Vagina (tissue), 2 donors: ENCODE measurements at places on chromosomes 3 and 15.

DNA sequence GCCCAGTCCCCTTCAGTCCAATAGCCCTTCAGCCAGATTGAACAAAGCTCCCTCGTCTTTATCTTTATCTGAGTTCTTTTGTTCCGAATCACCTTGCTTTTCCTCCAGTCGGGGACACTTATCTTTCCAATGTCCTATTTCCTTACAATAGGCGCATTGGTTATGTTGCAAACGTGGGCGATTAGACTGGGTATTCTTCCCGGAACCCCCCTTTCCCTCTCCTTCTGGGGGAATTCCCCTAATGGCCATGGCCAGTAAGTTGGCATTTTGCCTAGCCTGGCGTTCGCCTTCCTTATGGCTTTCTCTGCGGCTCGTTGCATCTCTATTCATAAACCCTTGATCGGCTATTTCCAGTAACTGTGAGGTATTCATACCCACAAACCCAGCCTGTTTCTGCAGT, 82.2 kb upstream of the VEPH1 start:
- no peak for DNase-seq

DNA sequence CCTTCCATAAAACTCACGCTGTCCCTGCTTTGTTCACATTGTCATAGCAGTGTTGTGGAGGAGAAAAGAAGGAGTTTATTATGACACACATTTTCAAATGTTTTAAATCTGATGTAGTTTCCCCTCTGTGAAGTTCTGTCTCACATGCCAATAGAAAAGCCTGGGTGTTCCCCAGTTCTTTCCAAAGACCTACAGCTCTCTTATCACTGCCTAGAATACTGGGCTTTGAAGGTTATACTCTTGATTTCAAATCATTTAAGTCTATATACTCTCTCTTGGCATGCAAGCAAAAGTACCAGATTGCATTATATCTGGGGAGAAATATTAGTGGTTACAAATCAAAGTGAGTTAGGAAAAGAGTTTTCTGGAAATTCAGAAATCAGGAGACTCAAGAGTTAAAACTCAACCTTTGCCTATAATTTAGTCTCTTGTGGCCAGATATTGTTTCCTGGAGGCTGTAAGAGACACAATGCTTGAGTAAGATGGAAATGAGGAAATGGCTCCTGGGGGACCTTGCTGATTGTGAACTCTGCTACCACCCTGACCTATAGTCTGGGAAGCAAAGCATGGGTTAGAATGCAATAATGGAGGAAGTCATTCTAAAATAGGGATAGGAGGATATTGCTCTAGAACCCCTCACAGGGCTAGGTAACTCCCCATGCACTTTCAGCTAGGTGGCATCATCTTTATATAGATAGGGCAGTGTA, 182.8 kb downstream of the KCNAB1 start:
- no peak for DNase-seq

GRCh38 chr15:38128341-38128781, 124.3 kb upstream of the SPRED1 start:
- DNase-seq = no peak

DNA sequence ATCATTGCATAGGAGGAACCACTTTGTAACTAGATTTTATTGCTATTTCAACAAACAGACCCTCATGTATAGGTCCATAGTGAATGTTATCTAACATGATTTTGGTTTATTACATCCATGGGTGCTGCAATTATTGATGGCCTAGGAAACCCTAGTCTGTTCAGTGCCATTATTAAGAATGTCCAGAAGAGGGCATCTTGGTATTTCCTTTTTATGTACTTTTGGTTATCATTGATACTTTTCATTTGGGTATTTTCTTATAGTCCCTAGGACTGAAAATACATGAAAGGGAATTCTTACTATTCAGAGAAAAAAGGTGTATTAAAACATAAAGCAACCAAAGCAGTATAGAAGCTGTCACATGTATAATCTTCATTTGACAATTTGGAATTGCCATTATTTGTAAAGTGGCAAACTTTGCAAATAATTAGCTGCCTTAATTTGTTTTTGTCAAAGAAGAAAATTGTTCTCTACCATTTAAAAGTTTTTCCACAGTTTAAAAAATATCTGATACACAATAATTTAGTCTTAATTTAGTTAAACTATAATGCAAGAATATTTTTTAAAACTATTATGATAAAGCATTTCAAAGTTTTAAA, 48.7 kb downstream of the CNOT10 start:
- DNase-seq = no peak

DNA sequence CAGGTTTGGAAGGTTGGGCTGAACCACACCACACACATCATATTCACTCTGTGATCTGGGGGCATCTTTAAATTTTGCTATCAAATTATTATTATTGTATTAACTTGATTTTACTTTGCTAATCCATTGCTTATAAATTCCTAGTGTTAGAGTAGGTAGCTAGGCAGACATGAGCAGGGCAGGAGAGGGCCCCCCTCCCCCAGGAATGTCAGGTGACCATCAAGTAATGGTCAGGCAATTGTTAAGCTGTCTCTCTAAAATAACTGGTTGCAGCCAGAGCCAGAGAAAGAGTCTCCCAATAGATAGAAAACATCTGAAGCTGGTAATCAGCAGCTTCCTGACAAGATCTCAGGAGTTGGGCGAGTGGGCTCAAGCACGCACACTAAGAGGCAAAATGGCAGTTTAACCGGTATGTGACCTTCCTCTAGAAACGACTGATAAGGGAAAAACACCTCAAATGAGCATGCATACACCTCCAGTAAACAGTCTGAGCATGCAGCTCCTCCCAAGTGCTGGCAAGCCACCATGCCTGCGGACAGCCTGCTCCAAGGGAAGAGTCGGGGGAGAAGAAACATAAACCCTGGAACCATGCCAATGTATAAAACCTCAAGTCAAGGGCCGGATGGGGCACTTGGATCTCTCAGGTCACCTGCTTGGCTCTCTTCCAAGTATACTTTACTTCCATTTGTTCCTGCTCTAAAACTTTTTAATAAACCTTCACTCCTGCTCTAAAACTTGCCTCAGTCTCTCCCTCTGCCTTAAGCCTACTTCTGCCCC, 3.1 kb upstream of the CXCR6 start:
- no peak for DNase-seq

- no peak for DNase-seq
Measured at GRCh38 chr3:171497468-171497867, 37.3 kb upstream of the TNIK start.

DNA sequence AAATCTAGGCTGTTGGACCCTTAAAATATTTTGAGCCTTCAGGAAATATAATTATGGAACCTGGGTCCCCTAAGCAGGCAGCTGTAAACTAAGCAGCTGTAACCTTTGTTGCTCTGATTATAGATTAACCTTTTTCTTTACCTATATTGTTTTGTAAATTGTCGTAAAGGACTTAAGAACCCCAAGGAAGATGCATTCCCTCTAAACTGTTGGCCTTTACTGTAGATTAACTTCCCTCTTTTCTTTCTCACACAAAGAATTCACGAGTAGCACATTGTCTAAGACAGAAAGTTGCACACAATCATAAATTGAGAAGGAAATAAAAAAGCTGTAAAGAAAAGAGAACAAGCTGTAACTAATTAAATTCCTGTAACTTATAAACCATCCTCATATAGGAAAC, 877.3 kb downstream of the ROBO2 start:
- no peak for DNase-seq

DNA sequence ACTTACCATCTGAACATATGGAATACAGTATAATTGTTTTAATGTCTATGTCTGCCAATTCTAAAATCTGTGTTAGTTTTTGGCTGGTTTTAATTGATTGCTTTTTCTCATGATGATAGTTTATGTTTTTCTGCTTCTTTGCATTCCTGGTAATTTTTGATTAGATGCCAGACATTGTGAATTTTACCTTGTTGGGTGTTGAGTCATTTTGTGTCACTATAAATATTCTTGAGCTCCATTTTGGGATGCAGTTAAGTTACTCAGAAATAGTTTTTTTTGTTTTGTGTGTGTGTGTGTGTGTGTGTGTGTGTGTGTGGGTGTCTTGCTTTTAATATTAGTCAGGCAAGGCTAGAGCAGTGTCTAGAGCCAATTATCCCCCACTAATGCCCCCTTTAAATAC, 818.8 kb upstream of the NR2F2 start:
- DNase-seq = no peak

DNA sequence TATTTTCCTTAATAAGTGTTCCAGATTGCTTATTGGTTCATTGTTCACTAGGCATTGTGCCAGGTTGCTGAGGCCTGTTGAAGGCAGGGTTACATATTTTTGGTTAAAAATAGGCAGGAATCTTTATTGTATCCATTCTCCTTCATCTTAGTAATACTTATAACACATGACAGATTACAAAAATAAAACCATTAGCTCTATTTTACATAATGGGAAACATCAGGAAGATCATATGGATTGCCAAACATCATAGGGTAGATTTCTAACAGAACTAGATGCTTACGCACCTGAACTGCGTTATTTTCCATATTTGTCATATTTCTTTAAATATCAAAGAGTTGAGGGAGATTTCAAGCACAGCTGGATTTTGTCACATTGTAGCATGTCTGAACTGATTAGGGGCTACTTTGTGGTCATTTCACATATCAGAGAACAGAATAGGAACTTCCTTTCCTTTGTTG, 462.9 kb upstream of the SGO1 start:
- DNase-seq = no peak

- no peak for DNase-seq
Measured at GRCh38 chr15:48566668-48567067, 78.8 kb downstream of the FBN1 start.

DNA sequence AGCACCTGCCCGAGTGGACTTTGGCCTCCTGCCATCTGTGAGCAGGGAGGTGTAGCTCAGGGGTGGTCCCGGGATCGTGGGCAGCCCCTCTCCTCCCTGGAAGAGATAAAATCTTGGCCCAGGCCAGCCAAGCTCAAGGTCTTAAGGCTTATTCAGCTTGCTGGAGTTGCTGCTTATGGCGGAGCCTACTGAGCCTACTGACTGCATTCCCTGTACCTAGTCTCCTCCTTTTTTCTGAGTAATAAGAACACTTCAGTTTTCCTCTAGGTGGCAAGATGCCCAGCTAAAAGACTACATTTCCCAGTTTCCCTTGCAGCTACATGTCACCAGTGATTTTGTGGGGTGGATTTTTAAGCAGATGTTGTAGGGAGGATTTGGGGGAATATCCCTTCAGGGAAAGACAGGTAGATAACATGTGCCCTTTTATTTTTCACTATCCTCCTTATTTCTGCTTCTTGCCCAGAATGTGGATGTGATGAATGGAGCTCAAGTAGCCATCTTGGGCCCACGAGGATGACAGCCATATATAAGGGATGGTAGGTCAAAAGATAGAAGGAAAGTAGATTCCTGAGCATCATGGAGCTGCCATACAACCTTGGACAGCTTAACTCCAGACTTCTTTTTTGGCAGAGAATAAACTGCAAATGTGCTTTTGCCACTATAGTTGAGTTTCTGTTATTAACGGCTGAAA, 41.4 kb upstream of the INSYN1 start:
- DNase-seq = no peak

GRCh38 chr15:39511000-39511915, 69.6 kb upstream of the THBS1 start:
- DNase-seq = no peak

- DNase-seq = no peak
Measured at GRCh38 chr3:184230603-184231528, 1.5 kb downstream of the VWA5B2 start.

- DNase-seq = no peak
Measured at GRCh38 chr15:69093127-69093526, 67.3 kb upstream of the GLCE start.

- no peak for DNase-seq
Measured at GRCh38 chr3:148044151-148044550, 635.0 kb downstream of the ZIC1 start.

DNA sequence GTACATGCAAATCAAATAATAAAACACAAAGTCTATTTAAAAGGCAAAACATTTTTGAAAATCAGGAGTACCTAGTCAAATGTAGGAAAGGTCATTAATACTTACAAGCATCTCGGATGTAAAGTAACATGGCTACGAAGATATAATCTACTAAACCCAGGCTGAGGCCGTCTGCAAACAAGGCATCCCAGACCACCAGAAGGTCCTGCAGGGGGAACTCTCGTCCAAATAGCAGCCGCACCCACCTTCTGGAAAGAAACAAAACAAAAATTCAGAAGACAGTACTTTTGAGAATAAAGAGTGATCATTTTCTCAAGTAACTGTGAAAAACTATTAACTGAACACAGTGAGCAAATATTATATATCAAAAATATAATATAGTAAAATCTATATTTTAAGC, 423.1 kb downstream of the PLCL2 start:
- no peak for DNase-seq

DNA sequence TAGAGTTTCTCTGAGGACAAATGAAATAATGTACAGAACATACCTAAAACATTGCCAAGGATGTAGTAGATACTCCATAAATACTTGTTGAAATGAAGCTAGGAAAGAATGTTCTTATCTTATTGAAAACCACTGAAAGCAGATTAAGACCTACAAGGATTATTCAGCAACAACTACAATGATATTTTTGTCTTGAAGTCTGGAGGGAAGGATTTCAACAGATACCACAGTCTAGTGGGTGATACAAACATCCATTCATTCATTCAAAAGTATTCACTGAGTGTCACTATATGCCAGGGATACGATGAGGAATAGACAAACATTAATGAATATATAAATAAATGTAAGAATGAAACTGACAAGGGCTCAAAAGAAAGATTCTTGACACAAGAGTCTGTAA, 74.7 kb upstream of the THBS1 start:
- DNase-seq = no peak

DNA sequence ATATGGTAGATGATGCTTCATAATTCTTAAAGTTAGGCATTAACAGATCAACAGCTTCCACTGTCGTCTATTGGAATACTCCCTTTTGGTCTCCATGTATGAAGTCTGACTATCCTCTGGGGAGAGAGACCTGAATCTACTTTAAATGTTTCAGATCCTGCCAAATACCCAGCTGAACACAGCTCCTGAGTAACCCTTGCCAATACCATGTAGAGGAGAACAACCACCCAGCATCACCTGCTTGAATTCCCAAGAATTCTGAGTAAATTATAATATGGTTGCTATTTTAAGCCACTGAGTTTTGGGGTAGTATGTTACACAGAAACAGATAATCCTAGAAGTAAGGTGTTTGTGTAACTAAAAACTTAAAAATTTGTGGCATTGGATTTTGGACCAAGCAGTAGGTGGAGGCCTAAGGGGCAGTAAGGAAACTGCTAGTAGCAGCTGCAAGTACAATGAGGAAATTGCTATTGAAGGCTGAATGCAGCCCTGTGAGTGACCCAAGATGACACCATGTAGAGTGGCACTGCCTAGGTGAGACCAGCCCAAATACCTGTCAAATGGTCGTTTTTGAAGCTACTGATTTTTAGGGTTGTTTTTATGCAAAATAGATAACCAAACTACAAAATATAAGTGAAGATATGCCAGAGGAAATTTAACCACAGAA, 30.9 kb downstream of the NRG4 start:
- DNase-seq = no peak
